ENCODE measurements at places on chromosomes 13 and 19.
A peak's percentile ranks its signal among the peaks of the same experiment; 100 is the strongest.

DNA sequence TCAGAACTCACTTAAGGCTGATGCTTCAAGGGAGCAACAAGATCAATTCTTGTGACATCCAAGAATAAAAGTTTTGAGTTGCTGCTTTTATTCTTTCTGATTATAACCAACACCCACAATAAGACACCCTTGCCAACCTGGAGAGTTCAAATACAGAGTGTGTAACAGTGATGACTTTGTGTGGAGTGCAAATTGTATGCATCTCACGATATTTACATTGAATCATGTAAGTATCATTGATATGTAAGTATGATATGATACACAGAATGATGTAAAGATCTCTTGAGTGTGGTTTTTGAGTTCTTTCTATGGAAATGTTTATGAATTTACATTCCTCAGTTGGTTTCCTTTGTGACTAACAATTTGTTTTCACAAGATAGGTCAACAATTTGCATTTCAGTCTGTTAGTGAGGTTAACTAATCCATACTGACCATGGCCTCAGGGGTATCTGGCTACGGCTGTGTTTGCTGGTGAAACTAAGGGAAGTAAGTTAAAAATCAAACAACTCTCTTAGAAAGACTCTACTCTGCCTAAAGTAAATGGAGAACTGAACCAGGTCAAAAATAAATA is 12.4 kb downstream of the LHFPL6 start:
- no peak for DNase-seq

DNA sequence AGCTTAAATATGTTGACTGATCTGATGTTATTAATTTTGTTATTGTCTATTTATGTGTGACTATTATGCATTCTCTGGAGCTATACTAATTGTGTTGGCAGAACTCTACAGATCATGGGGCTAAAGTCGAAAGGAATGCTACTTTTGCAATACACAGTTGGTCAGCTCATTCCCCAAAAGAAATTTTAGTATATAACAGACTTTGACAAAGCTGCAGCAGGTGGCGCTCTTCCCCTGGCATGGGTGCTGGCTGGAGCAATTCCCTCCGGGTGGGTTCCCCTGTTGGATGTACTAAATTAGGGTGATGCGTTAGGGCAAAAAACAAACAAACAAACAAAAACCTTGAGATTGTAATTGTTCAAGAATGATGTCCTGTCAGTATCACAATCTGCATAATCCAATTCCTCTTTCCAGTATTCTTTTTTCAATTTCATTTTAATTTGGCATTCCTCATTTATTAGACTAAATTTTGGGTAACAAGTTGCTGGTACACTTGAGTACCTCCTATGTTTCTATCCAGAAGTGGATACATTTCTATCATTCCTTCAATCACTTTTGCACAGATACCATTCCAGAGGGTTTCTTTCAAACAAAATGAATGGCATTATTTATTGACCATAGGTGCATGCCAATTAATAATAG is 322.8 kb upstream of the EDNRB start:
- peak; percentile 4 for DNase-seq

GRCh38 chr13:21123956-21124355 is 52.4 kb downstream of the SKA3 start:
- DNase-seq = no peak

- no peak for DNase-seq
Observed at GRCh38 chr13:48476215-48476614, 56.7 kb downstream of the RCBTB2 start.

- DNase-seq = no peak
Observed at GRCh38 chr19:58396691-58397532, 1.5 kb downstream of the RNF225 start.

DNA sequence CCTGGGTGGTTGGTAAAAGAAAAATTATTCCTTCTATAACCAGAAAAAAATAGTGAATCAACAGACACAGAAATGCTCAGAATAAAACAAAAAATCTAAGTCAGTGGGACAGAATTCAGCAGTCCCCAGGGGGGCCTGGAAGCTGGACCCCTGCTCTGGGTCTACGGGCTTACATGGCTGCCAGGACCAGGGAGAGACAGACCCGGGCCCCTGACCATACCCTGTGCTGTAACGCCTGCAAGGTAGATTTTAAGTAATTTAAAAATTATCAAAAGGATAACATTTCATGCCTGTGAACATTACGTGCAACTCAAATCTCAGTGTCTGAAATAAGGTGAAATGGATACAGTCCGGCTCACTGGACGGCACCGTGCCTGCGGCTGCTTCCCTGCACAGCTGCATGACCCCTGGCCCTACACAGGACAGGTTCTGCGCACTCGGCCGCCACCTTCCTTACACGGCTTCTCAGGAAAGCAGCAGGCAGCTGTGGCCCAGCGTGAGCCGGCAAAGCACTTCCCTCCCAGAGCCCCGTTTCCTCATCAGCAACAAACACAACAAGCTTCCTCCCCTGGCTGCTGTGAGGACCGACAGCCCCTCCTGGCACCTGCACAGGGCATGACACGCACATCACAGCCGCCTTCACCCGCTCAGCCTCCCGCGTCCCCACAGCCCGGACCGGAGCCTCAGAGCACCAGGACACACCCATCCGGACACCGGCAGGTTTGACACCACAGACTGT is 22.2 kb downstream of the RASA3 start:
- no peak for DNase-seq

Data from stimulated activated CD8-positive, alpha-beta memory T cell treated with anti-CD3 and anti-CD28 coated beads, Interleukin-15, amount 100 ng/mL, for 48 hours (primary cell).